ENCODE measurements at places on chromosomes 11 and 22.

DNA sequence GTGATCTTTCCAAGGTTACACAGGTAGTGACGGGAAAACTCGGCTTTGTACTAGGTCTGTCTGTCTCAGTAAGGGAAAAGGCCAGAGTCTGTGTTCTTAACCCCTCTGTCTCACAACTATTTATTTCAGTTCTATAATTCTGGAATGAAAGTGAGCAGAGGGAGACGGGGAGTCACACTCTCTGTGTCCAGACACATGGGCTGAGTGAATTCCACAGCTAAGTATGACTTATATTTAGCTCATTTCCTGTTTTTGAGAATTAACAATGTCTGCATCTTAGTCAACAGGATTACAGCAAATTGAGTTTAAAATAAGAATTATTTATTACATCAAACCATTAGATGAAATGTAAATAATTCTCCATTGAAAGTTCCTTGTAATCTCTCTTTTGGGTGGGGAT is 62.5 kb upstream of the OR4B1 start:
- DNase-seq: no peak

DNA sequence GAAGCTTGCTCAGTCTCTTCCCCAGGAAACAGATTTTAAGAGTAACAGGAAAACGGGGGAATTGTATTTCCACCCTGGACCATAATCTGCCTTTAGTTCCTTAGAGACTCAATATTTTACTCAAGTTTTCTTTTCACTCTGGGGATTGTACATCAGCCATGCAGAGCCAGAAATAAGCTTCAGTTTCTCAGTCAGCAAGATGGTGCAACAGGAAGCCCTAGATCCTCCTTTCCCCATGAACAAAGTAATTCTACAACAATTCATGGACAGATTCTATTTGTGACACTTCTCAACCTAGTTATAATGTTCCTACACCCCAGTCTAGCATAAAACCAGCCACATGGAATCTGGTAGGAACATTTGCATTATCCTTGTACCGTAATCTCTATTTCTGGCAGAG is 24.7 kb downstream of the OR8B2 start:
- no peak for DNase-seq

GRCh38 chr11:95451682-95452081 is 220.7 kb upstream of the SESN3 start:
- DNase-seq: peak; percentile 73

GRCh38 chr11:118572981-118573550 is 857 bp downstream of the ARCN1 start:
- no peak for DNase-seq

- peak; percentile 36 for DNase-seq
Observed at GRCh38 chr22:42991010-42991651, 23.8 kb downstream of the PACSIN2 start.

DNA sequence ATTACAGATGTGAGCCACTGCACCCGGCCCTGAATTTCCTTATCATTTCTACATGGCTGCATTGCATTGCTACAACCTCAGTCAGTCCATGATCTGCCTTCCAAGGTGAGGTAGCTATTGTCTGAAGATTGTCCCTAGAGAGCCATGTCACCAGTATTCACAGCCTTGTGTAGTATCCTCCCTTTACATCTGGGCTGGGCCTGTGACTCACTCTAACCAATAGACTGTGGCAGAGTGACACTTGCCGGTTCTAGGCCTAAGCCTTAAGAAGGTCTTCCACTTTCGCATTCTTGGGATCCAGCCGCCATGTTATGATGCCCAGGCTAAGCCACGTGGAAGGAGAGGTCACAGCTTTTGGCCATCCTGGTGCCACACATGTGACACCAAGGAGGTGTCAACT is 10.1 kb upstream of the PLEKHB1 start:
- DNase-seq: no peak

GRCh38 chr22:24025475-24025874 is 14.4 kb downstream of the CABIN1 start:
- no peak for DNase-seq

GRCh38 chr11:104319396-104319795 is 155.4 kb upstream of the PDGFD start:
- no peak for DNase-seq

DNA sequence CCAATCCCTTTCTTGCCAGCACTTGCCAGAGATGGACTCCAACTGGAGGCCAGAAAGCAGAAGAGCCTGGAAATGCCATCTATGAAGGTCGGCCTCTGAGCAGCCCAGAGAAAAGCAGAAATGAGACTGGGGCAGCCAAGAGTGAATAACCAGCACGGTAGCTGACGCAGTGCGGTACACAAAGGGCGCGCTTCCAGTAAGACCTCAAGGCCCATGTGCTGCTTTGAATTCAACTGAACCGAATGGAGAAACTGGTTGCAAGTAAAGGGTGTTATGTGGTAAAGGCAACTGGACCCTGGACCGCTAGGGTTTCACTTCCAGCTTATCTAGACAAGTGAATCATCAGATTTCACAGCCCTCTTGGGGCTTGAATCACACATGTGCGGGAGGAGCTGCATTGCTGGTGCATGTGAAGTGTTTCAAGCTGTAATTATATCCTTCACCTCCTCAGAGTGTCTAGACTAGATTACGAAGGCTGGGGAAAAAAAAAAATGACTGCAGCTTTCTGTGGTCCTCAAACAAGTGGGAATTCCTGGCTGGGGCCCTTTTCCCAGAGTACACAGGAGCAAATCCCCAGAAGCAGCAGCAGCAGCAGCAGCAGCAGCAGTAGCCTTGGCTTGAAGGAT is 128.9 kb downstream of the CCDC34 start:
- peak; percentile 99 for DNase-seq

GRCh38 chr11:128902515-128903066 is 11.4 kb downstream of the KCNJ5 start:
- DNase-seq: no peak

- DNase-seq: no peak
Observed at GRCh38 chr11:98740321-98740720, 280.4 kb upstream of the CNTN5 start.
